ENCODE measurements at places on chromosomes 7 and 10. TPM values are rescaled to one million over a fixed set of nuclear protein-coding genes. Genes with fewer than 3 reads are reported as not detected.

Gene PDZD7
- 1.3 TPM for total RNA-seq

Gene PIP
- total RNA-seq, result 0.32 TPM

Gene NYAP1
- total RNA-seq, result 7.0 TPM

Gene ADAP1
- 11.4 TPM for total RNA-seq

Gene ARHGEF35
- 0.65 TPM for total RNA-seq

Gene PDK4
- 42.9 TPM for total RNA-seq

Gene EBF3
- 38.5 TPM for total RNA-seq

Gene GPER1
- 5.0 TPM for total RNA-seq

Gene TAS2R41
- total RNA-seq, result not detected

Gene TLX1
- total RNA-seq, result not detected

Gene GIMAP5
- 1.3 TPM for total RNA-seq

Gene CPED1
- total RNA-seq, result 10.5 TPM

Gene FANK1
- total RNA-seq, result 2.5 TPM

Gene PILRA
- total RNA-seq, result 1.1 TPM

Gene VSTM2A
- total RNA-seq, result not detected

Gene CHN2
- 1.8 TPM for total RNA-seq

Gene CPA1
- not detected for total RNA-seq

Gene CTTNBP2
- total RNA-seq, result not detected

Gene CABCOCO1
- total RNA-seq, result not detected
